ENCODE measurements at places on chromosomes 13 and 19. TPM values are rescaled to one million over a fixed set of nuclear protein-coding genes. Genes with fewer than 3 reads are reported as not detected.

GRCh38 chr13:114099191-114099590 lies 33.2 kb downstream of the RASA3 start:
- peak; percentile 97 for DNase-seq

DNA sequence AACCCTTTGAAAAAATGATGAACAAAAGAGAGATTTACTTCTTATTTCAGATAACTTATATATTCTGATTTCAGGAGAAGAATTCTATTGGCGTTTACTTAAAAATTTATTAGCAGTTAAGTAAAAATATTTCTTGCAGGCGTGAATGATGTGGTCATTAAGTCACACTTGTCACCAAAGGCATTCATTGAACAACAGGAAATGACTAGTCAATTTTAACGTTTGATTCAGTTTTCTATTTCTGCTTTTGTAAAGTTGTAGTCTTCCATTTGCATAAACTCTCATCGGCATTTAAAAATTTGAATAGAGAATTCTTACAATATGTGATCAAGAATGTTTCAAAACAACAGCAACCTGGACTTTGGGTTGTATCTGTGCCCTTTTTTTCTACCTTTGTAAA lies 83.4 kb downstream of the GPR12 start:
- no peak for DNase-seq

DNA sequence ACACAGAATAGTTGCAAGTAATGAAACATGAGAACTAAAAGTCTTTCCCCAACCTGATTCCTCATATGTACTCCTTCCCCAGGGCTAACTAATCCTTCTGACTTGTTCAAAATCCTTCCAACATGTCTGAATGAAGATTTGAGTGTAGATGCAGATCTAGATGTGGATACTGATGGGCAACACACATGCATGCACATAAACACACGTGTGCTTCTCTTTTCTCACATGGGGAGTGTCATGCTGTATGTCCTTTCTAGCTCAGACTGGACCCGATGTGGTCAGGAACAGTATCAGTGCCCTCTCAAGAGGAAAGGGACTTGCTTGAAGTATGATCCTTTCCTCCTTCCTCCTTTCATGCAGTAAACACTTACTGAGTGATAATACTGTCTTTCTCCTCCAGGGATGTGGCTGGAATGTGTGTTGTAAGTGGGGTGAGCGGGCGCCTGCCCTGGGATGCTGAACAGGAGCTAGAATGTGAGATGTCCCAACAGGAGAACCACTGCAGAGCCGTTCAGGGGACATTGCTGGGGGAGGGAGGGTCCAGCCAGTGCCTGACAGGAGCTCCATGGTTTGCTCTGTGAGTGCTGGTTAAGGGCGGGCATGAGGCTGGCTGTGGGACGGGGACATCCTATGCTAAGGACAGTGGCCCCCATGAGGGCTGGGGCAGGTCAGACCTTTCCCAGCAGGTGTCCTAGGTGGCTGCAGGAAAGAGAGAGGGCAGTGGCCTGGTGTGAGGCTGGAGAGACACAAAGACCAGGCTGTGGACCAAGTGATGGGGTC lies 146.9 kb downstream of the TEX29 start:
- no peak for DNase-seq

ZNF492 gene
- total RNA-seq, result not detected
